ENCODE measurements at places on chromosomes 16 and 17.

- no peak for DNase-seq
Measured at GRCh38 chr16:12853972-12854371, 47.4 kb upstream of the SHISA9 start.

DNA sequence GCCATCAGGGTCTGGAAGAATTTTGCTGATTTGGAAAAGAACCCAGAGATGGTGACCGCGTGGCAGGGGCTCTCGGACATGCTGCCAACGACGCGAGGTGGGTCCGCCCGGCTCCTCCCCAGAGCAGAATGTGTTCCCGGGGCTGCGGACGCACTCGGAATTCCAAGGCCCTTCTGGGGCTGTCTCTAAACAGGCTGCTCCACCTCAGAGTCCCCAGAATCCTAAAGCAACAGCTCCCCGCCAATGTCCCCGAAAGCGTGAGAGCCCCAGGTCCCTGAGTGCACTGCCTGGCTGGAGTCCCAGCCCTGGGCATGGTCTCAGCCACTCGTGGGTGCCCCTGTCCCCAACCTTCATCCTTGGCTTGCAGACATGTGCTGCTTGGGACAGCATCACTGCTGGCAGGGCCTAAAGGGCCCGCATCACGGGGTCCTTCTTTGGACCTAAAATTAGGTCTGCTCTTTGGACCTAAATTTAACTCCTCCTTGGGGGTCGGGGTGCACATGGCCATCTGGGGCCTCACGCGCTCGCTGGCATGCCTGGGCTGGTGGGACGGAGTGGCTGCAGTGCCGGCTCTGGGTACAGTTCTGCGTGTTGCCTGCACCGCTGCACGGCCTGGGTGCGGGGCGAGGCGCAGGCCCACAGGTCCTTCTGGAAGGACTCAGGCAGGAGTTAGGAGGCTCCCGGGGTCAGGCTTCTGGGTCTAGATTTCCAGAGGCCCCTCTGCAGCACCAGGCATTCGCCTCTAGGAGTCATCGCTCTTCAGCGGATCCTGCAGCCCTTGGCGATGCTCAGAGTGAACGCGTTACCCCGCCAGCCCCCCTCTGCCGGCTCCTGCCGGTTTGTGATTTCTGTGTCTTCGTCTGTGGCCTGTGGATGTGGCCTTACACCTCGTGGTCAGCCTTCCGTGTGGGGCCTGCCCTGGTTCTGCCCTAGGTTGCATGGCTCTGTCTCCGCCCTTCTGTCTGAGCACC, 41.9 kb upstream of the CHMP6 start:
- DNase-seq = no peak

- no peak for DNase-seq
Measured at GRCh38 chr17:43719578-43719977, 39.0 kb downstream of the SOST start.

DNA sequence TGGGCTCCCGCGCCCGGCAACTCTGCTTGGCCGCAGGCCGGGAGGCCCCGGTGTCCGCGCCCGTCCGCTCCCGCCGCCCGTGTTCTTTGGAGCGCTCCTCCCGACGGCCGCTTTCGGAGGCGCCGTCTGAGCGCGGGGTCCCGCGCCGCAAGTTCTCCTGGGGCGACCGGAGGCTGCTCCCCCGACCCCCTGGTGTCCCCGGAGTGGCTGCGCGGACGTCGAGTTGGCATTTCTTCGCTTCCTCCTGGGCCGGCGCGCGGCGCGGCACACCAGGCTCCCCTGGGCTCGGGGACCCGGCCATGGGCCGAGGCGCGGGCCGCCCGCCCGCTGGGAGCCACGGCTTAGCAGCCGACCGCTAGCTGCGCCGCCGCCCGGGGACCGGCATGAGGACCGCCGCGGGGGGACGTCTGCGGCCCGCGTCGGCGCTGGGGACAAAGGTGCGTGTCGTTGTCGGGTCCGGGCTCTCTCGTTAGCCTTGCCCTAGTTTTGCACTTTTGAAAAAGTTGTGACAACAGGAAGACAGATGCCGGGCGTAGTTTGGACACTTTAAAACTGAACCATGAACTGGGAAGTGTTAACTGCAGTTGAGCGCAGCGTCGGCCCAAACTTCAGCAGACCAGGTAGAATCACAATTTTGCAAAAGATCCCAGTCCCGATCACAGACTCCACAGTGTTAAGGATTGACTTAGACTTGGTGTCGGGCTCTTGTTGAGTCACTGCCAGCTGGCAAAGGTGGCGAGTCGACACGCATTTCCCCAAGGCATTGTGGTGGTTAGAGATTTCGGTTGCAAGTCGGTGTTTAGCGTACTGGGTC, 700 bp downstream of the UBN1 start:
- no peak for DNase-seq

DNA sequence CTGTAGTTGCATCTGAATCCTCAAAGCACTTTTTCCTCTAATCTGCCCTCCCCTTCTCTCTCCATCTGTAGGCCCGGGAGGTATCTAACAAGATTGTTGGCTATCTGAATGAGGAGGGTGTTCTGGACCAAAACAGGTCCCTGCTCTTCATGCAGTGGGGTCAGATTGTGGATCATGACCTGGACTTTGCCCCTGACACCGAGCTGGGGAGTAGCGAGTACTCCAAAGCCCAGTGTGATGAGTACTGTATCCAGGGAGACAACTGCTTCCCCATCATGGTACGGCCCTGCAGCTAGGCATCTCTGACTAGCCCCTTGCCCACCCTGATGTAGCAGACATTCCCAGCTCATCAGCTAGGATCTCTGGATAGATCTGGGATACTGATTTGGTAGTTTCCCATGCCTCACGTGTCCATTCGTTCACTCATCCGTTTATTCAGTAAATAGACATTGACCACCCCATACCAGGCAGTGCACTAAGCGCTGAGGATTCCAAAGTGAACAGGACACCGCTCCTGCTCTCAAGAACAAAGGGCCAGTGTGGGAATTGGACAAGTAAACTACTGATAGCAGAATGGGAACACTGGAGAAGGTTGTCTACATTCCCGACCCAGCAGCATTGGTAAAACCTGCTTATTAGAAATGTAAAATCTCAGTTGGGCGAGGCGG, 12.1 kb downstream of the LPO start:
- DNase-seq = no peak

All from SW 1271 (cell line).